Neuronal stem cell (in vitro differentiated cells): ENCODE measurements at places on chromosomes 2 and 18.
A peak's percentile ranks its signal among the peaks of the same experiment; 100 is the strongest.

DNA sequence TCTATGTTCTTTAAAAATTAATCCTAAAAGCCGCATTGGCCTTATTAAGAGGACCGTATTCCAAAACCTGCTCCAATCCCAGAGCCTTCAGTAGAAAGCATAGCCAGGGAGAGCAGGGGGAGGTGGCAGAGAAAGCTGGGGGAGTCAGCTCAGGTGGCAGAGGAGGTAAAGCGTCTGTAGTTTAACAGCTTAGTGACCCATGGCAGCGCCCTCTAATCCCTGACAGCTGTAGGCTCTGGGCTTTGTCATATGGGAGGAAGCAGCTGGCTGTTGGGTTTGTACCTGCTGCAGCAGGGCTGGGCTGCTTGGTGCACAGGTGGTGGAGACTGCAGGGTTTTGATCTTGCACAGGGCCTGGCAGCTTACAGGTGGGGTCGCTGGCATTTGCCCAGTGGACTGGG is 50.6 kb downstream of the THNSL2 start:
- H3K4me3 ChIP-seq: no peak overlapping the region
- DNase-seq: no peak
- H3K27ac ChIP-seq: no peak overlapping the region
- peaks cover 6% of the 10 kb centered on the region for H3K4me1 ChIP-seq
- no peaks in the 10 kb centered on the region for H3K36me3 ChIP-seq

GRCh38 chr2:241570961-241571581 is 12.5 kb downstream of the BOK start:
- H3K4me1 ChIP-seq: no peaks in the 10 kb centered on the region
- DNase-seq: no peak
- no peaks in the 10 kb centered on the region for H3K27me3 ChIP-seq

DNA sequence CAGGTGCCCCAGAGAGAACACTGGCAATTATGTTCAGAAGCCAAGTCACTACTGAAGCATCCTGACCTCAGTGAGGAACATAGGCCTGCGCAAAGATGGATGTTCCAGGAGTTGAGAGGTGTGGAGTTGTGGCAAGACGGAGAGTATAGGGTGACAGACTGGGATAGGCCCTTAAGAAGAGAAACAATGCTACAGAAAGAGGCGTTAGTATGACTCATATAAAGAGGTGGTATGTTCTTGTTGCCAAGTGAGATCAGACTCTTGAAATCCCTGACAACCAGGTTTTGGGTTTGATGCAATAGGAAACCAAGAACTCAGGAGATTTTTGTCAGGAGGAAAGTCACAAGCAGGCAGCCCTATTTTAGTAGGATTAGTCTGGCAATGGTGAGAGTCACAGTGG is 185.6 kb downstream of the RIT2 start:
- no peaks in the 10 kb centered on the region for H3K27me3 ChIP-seq
- H3K36me3 ChIP-seq: no peaks in the 10 kb centered on the region
- H3K4me1 ChIP-seq: no peaks in the 10 kb centered on the region
- no peak for DNase-seq

DNA sequence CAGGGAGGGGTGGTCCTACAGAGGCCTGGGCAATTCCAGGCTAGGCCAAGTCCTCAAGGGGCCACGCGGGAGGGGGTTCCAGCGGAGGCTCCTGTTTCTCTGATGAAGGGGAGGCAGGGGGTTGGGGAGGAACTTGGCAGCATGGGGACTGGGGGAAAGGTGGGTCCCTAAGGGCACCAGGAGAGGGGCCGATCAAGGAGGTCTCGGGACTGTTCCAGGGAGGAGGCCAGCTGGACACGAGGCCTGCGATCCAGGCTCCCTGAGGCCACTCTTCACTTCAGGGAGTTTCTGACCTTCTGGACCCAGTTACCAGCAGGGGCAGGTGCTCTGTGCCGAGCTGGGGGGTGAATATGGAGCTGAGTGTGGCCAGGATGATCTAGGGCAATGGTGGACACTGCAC is 71.5 kb downstream of the ASB1 start:
- no peaks in the 10 kb centered on the region for H3K36me3 ChIP-seq
- no peak for DNase-seq
- H3K4me1 ChIP-seq: peaks cover 9% of the 10 kb centered on the region
- H3K27me3 ChIP-seq: no peaks in the 10 kb centered on the region
- H3K27ac ChIP-seq: no peak overlapping the region

- no peak for DNase-seq
- no peaks in the 10 kb centered on the region for H3K36me3 ChIP-seq
- no peak overlapping the region for H3K27ac ChIP-seq
Measured at GRCh38 chr18:3340015-3340681, 78.2 kb downstream of the MYL12B start.

DNA sequence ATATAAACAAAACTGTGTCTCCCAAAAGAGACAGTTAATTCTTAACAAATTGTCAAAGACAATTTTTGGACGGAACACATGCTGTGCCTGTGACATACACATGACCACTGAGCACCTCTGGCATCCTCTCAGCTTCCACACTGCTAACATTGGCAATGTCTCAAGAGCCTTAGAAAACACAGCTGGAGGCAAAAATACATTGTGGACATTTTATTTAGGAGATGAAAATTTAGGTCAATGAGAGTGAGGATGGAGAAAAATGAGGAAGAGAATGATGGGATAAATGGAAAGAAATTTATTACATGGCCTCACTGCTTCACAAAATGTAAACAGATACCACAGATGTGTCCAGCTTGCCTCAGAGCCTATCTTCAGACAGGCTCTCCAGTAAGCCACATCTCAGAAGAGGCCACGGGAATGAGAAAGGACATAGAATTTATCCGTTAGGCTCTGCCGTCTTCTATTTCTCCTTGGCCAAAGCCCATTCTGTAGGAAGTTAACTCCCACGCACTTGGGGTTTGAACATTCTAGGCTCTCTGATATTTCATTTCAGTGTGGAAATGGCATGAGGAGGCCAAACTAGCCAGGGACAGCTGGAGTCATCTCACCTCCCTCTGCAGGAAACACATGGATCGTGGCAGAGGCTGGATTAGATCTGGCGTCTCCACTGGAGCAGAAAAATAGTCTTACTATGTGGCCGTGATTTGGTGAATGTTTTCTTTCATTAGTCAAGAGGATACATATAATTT is 519.4 kb upstream of the DSEL start:
- H3K4me1 ChIP-seq: no peaks in the 10 kb centered on the region
- H3K27ac ChIP-seq: no peak overlapping the region
- no peaks in the 10 kb centered on the region for H3K27me3 ChIP-seq
- H3K4me3 ChIP-seq: no peak overlapping the region

GRCh38 chr18:77857678-77858655 is 608.3 kb downstream of the GALR1 start:
- H3K27ac ChIP-seq: no peak overlapping the region
- no peaks in the 10 kb centered on the region for H3K27me3 ChIP-seq
- H3K36me3 ChIP-seq: no peaks in the 10 kb centered on the region
- DNase-seq: no peak
- H3K4me1 ChIP-seq: no peaks in the 10 kb centered on the region

- no peak overlapping the region for H3K27ac ChIP-seq
- H3K4me1 ChIP-seq: peaks cover 2% of the 10 kb centered on the region
- H3K36me3 ChIP-seq: peaks cover 96% of the 10 kb centered on the region
- DNase-seq: no peak
Measured at GRCh38 chr2:24816404-24816803, 23.2 kb downstream of the CENPO start.

GRCh38 chr2:160238392-160238791 is 38.3 kb upstream of the ITGB6 start:
- H3K4me3 ChIP-seq: no peak overlapping the region
- no peaks in the 10 kb centered on the region for H3K4me1 ChIP-seq
- no peak overlapping the region for H3K27ac ChIP-seq
- DNase-seq: no peak
- no peaks in the 10 kb centered on the region for H3K27me3 ChIP-seq
- H3K36me3 ChIP-seq: no peaks in the 10 kb centered on the region

- H3K27me3 ChIP-seq: no peaks in the 10 kb centered on the region
- H3K4me1 ChIP-seq: peaks cover 8% of the 10 kb centered on the region
- peak; percentile 23 for DNase-seq
Measured at GRCh38 chr2:22894761-22895160, 490.2 kb upstream of the KLHL29 start.

GRCh38 chr2:44686561-44686960 is 254.9 kb upstream of the SIX3 start:
- no peak overlapping the region for H3K4me3 ChIP-seq
- H3K36me3 ChIP-seq: no peaks in the 10 kb centered on the region
- H3K27ac ChIP-seq: no peak overlapping the region
- DNase-seq: no peak
